Stimulated activated CD8-positive, alpha-beta memory T cell treated with anti-CD3 and anti-CD28 coated beads, Interleukin-15, amount 100 ng/mL, for 24 hours (primary cell): ENCODE measurements at places on chromosomes 3 and 15.

DNA sequence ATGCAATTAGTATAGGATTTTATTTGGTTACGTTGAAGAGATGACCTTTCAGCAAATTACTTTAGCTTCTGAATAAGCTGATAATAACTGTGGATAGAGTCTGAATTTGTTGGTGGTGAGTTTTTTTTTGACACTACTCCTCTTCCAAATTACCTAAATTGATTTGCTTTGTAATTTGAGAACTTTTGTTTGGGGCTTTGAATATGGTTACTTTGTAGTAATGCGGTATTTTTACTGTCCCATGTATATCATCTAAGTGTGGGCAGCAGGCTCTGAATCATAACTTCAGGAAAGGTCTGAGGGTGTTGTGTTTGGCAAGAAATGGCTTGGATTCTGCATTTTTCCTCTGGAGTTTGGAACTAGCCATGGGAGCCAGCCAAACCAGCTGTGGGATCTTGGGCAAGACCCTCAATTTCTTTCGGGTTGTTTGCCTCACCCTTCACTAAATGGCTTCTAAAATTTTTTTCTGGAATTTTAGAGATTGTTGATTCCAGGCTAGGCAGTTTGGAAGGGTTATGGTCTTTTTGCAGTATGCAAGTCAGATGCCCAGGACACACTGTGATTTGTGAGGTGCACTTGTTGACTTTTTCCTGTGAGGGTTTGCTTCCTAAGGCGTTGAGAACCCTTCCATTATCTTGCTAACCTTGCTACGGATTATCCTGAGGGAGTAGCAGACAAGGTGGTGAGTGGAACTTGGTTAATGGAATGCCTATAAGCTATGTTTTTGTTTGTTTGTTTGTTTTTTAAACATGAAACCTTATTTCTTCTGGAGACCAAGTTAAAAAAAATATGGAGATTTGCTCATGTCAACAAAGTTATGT is 10.4 kb downstream of the PTPRG start:
- no peak for DNase-seq

GRCh38 chr3:179651687-179652446 is 973 bp upstream of the USP13 start:
- no peak for DNase-seq

- DNase-seq: no peak
These were observed 11.2 kb upstream of the HOMER2 start for GRCh38 chr15:82963471-82964341.

GRCh38 chr15:33209575-33210481 is 15.3 kb upstream of the FMN1 start:
- DNase-seq: no peak

GRCh38 chr3:69948246-69948862 is 51.2 kb upstream of the SAMMSON start:
- DNase-seq: no peak

- no peak for DNase-seq
These were observed 19.6 kb upstream of the OR5K4 start for GRCh38 chr3:98333989-98334606.

GRCh38 chr3:179069762-179070390 is 1.7 kb downstream of the ZMAT3 start:
- DNase-seq: no peak

DNA sequence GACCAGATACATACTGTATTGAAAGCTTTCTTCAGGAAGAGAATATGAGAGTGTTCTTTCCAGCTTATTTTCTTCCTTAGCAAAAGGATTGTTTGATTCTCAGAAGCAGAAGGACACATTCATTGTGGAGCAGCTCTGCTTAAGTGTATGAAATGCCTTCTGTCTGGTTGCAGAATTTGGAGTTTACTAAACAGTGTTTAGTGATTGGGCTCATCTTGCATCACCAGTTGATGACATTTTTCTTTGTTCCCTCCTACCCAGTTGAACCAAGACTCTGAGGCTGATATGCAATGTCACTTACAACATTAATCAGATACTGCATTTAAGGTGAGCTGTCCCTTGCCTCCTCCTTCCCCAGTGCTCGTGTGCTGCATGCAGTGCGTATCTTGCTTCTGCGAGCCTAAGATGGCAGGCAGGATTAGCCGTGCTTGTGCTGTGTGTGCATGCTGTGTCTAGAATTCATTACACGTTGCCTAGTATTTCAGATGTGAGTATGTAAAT is 18.4 kb downstream of the ZBTB38 start:
- DNase-seq: no peak

DNA sequence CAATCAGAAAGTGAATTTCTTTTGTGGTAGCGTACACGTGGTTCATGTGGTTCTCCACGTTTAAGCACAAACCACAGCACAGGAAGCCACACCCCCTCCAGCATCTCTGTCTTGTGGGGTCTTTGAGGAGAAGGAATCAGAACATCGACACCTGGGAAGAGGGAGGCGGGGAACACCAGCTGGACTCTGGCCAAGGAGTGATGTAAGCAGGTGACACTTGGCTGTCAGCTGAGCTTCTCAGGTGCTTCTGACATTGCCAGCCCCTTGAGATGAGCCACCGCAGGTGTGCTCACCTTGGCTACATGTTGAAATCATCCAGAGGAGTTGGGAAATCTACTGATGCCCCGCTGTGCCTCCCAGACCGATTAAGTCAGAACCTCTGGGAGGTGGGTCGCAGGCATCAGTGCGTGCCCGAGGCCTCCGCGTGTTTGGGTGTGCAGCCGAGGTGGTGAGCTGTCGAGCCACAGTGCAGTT is 85.0 kb downstream of the FAM81A start:
- DNase-seq: no peak

DNA sequence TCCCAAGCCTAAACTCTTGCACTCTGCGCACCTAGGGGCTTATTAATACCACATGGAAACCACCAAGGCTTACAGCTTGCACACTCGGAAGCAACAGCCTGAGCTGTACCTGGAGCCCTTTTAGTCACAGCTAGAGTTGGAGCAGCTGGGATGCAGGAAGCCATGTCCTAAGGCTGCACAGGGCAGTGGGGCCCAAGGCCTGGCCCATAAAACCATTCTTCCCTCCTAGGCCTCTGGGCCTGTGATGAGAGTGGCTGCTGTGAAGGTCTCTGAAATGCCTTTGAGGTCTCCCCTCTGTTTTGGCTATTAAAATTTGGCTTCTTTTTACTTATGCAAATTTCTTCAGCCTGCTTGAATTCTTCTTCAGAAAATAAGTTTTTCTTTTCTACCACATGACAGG is 383.9 kb upstream of the UBE2E2 start:
- DNase-seq: no peak

GRCh38 chr15:35067496-35068347 is 17.4 kb downstream of the NANOGP8 start:
- no peak for DNase-seq

DNA sequence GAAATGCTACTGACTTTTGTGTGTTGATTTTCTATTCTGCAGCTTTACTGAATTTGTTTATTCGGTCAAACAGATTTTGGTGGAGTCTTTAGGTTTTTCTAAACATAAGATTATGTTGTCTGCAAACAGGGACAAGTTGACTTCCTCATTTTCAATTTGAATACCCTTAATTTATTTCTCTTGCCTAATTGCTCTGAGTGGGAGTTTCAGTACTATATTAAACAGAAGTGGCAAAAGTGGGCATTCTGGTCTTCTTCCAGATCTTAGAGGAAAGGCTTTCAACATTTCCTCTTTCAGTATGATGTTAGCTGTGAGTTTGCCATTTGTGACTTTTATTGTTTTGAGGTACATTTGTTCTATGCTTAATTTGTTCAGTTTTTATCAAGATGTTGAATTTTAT is 268.5 kb downstream of the WNT5A start:
- DNase-seq: no peak

DNA sequence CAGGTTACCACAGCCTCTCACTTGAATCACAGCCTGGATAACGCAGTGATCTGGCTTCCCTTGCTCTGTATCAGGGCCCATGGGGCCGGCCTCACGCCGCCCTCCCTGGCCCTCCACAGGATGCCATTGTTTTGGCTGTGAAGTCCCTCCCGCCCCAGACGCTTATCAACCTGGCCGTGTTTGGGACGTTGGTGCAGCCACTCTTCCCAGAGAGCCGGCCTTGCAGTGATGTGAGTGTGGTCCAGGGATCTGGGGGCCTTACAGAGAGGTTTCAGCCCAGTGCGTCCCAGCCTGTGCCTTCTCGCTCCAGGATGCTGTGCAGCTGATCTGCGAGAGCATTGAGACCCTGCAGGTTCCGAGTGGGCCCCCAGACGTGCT is 6.6 kb downstream of the VWA5B2 start:
- DNase-seq: no peak

DNA sequence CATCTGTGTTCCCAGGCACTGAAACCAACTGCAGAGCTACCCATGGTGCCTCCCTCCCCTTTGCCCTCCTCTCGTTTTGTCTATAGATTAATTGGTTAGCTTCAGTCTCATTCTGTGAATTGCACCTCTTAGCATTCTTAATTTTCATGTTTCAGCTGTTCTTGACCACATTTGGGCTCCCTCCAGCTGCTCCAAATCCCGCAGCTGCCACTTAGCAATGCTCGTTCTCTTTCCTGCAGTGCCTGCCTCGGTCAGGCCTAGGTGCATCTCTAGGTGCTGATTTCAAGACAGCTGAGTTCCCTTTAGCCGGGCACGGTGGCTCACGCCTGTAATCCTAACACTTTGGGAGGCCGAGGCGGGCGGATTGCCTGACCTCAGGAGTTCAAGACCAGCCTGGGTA is 47.0 kb upstream of the SMAD3 start:
- DNase-seq: no peak

GRCh38 chr15:90348456-90348855 is 3.6 kb upstream of the ZNF774 start:
- DNase-seq: no peak

DNA sequence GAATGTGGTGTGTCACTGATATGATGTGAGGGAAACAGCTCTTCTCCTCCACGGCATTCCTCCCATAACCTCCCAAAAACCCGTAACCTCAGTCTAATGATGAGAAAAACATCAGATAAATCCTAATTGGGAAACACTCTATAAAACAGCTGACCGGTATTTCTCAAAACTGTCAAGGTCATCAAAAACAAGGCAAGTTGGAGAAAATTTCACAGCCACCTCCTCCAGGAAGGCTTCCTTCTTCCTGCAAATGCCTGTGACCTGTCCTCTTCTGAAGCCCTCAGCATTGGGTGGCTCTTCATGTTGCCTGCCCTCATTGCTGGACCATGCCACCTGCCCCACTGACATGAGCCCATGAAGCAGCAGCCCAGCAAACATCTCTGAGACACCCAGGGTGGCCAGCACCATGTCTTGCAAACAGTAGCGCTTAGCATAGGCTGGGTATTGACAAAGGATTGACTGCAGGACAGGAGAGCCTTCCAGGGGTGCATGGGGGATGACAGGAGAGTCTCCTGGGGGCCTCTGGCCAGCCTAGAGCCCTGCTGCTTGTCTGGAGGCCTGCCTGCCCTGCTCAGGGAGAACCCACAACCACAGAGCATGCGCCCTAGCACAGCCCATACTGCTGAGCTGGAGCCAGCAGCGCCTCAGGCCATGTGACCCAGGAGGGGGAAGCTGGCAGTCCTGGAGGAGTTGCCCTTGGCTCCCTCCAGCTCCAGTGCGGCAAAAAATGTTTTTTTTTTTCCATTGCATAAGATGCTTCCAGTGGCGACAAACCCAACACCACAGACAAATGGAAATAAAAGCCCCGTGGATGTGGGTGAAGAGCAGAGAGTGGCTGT is 49.7 kb downstream of the XXYLT1 start:
- no peak for DNase-seq

DNA sequence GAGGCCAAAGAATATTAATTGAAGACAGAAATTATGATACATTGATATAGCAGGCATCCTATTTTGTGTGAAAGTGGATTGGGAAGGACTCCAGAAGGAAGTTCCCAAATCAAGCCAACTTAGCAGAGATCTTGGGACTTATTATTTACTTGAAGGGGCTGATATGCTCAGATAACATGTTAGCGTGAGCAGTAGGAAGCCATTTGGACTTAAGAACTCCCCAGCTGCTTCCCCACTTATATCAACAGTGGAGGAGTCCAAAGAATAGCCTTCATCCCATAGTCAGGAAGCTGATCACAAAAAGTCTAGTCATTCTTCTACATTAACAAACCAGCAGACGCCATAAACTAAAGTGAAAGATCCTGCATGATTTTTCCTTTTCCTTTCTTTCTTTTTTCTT is 200.0 kb downstream of the ATP8B4 start:
- no peak for DNase-seq

DNA sequence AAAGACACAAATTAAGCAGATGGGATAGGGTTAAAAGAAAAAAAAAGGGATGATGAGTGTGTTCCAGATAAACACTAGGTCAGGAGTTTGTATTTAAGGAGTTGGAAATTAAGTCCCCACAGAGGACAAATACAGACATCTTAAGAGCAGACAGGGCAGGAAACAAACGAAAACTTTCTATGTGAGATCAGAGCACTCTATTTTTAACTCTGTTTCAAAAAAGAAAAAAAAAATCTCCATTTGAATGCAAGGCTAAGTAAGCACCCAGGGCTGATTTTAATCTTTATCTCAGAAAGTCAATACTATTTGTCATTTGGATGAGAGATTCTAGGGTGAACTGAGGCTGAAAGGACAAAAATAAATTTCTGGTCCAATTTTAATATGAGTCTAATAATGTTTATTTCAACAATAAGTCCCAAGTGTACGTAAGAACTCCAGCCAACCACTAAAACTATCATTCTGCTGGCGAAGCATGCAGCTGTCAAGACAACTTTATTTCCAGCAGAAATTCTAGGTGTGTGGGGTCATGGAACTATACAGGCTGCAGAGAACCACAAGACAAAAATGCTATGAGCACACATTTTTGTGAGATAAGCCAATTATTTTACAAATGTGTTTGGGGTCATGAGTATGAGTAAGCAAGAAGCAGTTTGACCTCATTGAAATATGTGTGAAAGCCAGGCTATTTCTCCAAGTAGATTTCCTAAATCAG is 186.1 kb downstream of the FMN1 start:
- DNase-seq: no peak

- no peak for DNase-seq
These were observed 419.4 kb upstream of the ADAMTS9 start for GRCh38 chr3:65107174-65107573.

DNA sequence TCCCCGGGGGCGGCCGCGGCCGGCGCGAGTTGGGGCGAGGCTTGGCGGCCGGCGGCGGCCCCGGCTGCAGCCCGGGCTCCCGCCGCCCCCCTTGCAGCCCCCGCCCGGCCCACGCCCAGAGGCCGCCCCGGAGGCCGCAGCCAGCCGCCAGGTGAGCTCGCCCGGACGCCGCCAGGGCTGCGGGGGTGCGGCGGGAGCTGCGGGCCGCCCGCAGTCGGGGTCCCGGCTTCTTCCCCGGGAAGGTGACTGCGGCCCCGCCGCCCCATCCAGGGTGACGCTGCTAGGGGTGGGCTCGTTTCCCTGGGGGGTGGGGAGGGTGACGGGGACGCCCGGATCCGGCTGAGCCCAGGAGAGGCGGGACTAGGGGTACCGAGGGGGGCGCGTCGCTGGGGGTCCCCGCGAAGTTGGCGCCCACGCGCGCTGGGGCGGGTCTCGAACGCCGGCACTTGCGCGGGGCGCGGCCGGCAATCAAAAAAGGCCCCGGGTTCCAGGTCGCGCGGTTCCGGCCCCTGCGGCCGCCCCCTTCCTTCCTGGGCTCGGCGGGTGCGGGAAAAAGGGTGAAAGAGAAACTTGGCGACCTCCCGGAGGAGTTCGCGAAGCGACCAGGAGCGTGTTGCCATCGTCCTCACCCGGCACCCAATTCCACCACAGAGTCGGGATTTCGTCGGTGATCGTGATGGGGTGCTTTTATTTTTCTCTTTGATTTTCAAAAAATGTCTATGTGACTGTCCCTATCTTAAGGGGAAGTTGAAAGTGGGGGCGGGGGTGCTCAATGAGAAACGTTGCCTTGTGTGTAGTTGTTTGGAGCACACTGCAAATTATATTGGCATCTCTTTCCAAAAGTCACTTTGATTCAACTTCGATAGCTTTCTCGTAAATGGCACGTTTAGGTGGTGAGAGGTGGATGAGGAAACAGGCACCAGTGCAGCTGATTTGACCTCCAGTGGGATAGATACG is 619 bp downstream of the ATXN7 start:
- DNase-seq: peak; percentile 26
